WTC11 (cell line): ENCODE measurements at places on chromosomes 3 and 15.
A peak's percentile ranks its signal among the peaks of the same experiment; 100 is the strongest.

DNA sequence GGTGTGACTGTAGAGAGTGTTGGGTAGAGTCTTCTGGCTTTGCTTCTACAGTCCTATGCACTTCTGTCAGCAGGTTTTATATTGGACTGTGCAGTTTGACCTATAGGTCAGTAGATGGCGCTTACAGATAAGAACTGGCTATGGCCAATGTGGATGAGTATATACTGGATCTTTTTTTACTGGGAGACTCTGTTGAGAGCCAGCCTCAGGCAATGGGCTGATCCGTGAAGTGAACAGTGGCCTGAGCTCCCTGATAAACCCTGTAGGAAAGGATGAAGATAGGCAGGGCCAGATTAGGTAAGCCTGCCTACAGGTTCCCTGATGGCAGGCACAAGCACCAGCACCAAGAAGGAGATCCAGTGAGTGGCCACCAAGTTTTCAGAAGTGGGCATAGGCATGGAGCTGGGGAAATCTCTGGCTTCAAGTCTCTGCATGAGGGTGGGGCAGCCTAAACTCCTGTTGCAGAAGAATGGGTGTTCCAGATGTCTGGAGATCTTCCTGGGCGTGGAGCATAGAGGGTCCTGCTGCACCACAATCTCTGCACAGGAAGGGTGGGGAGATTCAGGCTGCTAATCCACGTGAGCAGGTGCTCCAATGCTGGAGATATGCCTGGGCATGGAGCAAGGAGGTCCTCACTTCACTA is 326.0 kb upstream of the SGO1 start:
- peak; percentile 18 for DNase-seq

DNA sequence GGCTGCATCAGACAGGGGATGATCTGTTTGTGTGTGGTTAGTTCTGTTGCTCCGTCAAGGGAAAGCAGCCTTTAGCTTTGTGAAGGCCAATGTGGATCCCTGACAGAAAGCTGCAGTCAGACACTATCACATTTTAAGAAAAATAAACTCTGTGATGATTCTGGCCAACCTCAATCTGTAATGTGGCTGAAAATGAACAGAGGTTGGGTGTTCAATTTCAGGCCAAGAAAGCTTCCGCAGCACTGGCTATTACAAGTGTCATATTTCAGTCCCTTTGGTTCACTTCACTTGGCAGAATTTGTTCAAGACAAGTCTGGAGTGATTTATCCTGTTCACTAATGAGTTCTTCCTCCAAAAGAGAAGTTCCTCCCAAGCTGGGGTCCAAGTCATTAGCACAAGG is 571.8 kb upstream of the IL12A start:
- DNase-seq: no peak

GRCh38 chr3:42194943-42195510 is 71.0 kb downstream of the CCK start:
- no peak for DNase-seq

DNA sequence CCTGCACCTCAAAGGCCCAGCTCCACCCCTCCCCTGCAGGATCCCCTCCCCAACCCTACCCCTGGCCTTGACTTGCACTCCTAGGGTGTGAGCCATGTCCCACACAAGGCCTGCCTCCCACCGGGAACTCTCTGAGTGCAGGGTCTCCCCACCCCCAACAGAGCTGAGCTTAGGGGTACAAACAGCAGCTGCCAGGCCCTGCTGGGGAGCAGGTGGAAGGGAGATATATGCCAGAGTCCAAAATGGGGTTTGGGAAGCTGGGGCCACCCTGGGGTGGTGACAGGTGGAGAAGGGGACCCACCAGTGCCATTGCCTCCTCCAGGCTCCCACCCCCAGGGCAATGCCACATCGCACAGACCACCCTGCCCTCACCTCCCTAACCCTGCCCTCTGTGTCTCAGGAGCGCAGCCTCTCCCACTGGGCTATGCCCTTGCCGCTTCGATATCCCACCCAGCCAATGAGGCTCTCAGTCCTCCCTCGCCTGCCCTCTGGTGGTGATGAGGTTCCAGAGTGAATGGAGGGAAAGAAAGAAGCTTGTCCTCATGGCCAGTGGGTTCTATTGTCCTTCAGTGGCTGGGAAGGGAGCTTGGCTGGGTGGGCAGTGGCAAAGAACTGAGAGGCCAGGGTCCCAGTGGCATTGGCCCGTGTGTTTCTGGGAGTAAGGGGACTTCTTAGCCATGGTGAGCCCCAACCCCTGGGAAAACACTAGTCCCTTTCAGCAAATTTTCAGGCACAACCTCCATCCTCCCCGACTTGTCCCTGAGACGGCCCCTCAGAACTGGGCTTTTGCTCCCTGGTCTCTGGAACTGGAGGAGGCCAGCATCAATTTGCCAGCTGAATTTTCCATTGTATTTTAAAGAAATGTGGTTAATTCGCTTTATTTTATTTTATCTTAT is 46.8 kb downstream of the CYP11A1 start:
- peak; percentile 83 for DNase-seq
